ENCODE measurements at places on chromosomes 6 and 20.

GRCh38 chr6:55499591-55499990 lies 79.4 kb downstream of the HMGCLL1 start:
- DNase-seq, result no peak

DNA sequence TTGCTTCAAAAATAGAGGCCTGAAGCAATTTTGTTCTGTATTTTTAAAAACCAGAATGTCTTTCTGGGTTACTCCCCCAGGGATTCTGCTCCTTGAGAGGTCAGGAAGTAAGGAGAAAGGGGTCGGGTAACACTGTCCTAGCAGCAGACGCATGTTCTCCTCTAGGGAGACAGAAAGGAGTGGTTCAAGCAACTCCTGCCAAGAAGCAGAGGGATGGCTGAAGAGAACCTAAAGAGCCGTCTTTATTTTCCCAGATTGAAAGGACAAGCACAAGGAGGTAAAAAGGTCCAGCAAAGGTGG lies 58.0 kb upstream of the SLC4A11 start:
- DNase-seq, result no peak

DNA sequence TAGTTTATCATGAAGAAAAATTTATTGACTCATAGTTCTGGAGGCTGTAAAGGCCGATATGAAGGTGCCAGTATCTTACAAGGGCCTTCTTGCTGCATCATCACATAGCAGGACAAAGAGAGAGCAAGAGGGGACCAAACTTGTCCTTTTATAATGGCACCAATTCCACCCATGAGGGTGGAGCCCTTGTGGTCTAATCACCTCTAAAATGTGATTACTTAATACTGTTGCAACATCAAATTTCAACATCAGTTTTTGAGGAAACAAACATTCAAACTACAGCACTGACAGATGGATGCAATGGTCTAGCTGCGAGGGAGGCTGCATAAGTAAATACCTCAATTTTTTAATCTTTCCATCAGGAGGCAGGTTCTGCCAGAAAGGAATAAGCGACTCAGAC lies 76.7 kb upstream of the LAMA2 start:
- no peak for DNase-seq

DNA sequence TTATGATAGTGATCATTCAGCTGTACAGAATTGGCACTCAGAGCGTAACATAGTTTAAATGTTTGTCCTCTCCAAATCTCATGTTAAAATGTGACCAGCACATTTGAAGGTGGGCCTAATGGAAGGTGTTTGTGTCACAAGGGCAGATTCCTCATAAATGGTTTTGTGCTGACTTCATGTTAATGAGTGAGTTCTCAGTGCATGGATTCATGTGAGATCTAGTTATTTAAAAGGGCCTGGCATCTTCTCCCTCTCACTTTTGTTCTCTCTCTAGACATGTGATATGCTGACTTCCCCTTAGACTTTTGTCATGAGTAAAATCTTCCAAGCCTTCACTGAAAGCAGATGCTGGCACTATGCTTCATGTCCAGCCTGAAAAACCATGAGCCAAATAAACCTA lies 452.4 kb upstream of the PTCHD4 start:
- no peak for DNase-seq

DNA sequence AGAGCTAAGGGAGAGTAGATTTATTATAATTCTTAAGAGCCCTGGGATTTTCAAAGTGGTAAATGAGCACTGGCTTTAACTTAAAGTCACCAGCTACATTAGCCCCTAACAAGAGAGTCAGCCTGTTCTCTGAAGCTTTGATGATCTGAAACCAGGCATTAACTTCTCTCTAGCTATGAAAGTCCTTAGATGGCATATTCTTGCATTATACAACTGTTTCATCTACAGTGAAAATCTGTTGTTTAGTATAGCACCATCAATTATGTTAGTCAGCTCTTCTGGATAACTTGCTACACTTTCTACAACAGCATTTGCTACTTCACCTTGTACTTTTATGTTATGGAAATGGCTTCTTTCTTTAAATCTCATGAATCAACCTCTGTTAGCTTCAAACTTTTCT lies 1046.7 kb downstream of the HACE1 start:
- no peak for DNase-seq

GRCh38 chr6:44668391-44668930 lies 281.0 kb downstream of the CDC5L start:
- no peak for DNase-seq

DNA sequence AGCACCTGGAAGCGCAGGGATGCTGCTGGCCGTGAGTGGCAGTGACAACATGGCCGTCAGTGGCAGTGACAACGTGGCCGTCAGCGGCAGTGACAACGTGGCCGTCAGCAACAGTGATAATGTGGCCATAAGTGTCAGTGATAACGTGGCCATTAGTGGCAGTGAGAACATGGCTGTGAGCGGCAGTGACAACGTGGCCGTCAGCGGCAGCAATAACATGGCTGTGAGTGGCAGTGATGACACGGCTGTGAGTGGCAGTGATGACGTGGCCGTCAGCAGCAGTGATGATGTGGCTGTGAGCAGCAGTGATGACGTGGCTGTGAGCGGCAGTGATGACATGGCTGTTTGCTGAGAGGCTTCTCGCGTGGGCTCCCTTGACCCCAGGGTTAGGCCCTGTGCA lies 169.8 kb downstream of the ERMARD start:
- DNase-seq, result no peak

DNA sequence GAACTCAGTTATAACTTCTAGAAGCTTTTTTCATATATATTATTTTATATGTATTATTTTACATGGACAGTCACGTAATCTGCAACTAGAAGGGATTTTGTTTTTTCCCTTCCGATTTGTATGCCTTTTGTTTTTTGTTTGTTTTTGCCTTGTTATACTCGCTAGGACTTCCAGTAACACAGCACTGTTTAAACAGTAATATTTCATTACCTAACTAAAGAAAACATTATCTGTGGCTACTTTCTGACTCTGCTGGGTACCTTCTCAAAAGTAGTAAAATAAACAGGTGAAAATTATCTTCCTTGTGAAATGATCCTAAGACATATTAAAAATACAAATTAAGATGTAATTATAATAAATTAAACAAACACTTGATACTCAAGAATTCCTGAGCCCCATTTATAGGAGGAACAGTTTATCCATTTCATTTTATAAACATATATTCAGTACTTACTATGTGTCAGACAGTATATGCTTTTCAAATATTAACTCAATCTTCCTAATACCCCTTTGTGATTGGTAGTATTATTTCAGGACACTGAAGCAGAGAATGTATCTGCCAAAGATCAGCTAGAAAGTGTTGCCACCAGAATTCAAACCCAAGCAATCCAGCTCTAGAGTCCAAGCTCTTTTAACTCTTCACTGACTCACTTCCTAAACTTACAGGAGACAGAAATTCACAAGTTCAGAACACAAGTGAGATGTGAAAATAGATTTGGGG lies 65.3 kb downstream of the MAP3K5 start:
- DNase-seq, result no peak

GRCh38 chr6:90537027-90537426 lies 49.8 kb downstream of the MAP3K7 start:
- no peak for DNase-seq

Data from iPS DF 19.7 (cell line).